ENCODE measurements at places on chromosomes 13 and 19.
A peak's percentile ranks its signal among the peaks of the same experiment; 100 is the strongest.

DNA sequence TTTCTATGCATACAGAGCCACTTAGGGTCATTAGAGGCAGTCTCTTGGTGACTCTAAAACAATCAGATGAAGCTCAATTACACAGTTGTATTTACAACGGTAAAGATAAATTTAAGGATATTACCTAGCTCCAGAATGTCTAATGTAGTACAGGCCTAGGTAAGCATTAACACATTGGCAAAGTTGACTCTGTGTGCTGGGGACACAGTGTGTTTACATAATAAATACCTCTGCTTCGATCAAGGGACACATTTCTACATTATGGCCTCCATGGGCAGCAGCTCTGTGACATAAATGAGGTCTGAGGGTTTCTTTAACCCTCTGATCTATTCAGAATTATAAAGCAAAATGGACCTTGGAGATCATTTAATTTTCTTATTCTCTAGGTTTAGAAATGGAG, 74.7 kb downstream of the SERP2 start:
- DNase-seq, result no peak

GRCh38 chr19:49403404-49404187, 15.5 kb downstream of the KASH5 start:
- peak; percentile 45 for DNase-seq

DNA sequence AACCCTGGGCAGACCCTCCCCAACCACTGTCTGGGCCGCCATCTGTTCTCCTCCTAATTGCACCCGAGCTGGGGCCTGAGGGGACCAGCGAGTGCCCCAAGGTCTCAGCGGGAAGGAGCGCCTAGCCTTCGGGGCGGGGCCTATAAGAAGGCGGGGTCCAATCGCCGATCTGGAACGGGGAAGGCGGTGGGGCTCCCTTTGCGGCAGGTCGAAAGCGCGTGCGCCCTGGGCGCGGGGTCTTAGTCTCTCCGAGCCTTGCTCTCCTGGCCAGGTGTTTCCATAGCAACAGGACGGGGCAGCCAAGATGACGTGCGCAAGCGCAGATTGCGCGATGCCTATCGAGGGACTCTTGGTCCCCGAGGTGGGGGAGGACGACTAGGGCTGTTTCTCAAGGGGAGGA, 2.8 kb downstream of the MAST1 start:
- DNase-seq, result no peak

DNA sequence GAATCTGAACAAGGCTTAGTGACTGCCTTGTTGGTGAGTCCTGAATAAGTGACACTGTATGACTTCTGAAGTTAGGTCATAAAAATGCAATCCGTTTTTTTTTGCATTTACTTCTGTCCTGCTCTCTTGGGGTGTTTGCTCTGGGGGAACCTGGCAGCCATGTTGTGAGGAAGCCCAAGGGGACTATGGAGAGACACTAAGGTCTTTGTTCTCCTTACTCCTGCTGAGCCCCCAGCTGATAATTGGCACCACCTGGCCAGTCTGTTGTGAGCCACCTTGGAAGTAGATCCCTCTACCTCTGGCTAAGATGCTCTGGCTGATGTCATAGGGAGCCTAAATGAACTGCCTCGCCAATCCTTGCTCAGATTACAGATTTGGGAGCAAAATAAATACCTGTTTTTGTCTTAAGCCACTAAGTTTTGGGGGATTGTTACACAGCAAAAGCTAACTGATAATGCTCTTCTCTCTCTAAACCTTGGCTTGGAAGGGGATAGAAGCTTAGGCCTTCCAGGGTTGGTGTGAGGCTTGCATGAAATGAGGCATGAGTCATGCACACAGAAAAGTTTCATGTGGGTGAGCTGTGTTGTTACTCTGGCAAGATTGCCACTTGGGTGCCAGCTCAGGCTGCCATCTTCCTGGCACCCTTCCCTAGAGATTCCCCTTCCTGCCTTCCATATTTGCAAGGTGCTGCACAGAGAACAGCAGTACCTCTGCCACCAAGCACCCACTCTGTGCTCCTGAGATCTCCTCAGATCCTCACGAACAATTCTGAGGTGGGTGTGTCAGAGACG, 10.1 kb downstream of the TUBB4A start:
- no peak for DNase-seq

GRCh38 chr19:39740395-39740794, 2.6 kb upstream of the CLC start:
- no peak for DNase-seq

GRCh38 chr13:23828086-23828485, 61.1 kb downstream of the MIPEP start:
- DNase-seq, result peak; percentile 37

- DNase-seq, result peak; percentile 91
Observed at GRCh38 chr13:27334774-27335435, 64.3 kb downstream of the RASL11A start.

DNA sequence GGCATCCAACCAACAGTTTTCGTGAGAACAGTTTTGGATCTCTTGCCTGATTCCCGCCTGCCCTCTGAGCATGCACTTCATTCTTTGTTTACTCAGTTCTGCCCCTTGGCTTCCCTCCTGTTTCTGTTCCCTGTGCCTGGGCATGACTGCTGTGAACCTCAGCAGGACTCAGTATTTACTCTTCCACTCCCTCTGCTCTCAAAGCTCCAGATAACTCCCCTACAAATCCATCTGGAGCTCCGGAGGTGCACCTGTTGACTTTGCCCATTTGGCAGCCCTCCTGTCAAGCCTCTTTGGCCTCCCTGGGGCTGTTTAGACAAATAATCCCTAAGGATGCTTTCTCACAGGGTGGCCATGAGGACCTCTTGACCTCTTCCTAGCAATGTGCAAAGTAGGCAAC, 34.2 kb upstream of the ARGLU1 start:
- DNase-seq, result no peak

DNA sequence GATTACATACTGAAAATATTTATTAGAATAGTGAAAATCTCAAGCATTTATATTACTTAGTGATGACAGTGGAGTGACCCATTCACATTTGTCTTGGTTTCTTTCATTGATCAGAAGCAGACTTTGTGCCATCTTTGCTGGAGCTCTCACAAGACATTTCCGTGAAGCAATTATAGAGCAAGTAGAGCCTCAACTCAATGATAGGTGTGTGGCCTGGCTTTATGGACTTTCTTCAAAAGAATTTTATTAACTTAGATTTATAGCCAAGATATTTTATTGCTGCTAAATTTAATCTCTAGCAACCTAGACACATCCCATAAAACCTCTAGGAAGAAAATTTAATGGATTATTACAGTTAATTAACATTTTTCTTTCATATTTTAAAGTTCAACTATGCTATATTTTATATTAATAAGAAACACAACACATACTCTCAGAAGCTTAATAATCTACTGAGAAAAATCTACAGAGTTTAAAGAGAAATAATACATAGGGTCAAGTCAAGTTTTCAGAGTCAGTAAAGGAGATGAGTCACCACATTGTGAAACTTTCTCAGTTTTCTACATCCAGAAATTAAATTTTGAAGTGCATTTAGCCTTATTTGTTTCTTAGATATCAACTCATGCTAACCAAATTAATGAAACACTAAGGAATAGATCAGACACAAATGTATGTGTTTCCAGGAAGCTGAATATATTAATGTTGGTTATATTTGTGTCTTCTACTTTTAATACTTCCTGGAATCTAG, 160.5 kb downstream of the LACC1 start:
- peak; percentile 74 for DNase-seq

DNA sequence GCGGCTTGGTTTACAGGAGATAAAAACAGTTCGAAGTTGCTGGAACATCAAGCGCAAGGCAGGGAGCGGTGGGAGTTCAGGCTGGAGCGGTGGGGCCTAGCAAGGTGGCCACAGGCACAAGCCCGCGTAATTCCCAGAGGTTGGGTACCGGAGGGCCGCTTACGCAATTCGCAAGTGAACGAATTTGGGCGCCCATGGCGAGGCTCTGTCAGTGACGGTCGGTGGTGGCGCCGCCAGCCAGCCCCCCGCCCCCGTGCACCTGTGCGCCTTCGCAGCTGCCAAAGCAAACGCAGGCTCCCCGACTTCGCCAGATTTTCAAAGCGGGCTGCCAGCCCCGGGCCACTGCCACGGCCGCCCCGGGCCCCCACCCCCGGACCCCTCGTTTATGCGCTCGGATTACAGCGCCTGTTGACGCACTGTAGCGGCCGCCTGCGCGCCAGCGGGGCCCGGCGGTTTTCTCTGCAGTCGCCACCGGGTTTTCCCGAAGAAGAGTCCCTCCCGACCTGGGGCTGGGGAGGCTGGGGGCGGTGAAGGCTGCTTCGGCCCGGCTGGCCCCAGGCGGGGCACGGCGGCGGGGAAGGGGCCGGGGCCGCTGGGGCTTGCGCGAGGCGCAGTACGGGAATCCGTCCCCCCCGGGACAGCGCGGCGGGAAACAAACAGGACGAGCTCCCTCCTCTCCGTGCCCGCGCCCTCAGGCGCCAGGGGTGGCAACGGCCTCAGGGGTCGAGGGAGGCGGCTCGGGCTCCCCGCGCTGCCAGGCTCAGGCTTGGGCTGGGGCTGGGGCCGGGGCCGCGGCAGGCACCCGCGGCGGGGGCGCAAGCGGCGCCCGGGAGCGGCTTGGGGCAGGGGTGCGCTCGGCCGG, 709 bp downstream of the N4BP2L1 start:
- DNase-seq, result peak; percentile 31

DNA sequence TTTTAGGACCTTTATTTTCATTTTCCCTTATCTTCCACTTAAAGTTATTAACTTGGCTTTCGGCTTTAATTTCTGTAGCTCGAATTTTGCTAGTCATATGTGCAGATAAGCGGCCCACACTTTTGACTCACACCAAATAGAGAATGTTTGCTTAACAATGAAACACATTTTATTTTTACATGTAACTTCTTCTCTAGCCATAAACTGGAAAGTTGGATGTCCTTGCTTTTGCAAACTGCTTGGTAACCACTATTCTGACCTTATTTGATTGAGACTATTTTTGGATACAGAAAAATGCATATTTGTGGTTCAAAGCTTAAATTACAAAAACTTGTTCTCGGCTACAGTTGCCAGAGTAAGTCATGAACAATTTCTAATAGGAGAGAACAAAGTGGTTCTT, 600.0 kb downstream of the KCTD12 start:
- DNase-seq, result peak; percentile 80

DNA sequence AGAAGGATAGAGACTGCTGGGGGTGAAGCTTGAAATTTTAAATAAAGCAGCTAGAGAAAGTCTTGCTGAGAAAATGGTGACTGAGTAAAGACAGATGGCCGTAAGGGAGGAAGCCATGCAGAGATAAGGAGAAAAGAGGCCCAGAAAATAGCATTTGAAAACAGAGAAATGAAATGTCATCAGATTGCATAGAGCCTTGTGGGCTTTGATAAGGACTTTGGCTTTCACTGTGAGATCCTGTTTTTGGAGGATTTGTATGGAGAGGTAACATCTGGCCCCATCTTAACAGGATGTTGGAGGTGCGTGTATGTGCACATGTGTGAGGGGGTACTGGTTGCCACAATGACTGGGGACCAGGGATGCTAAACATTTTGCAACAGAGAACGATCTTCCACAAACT, 19.5 kb upstream of the ATP8A2 start:
- no peak for DNase-seq

DNA sequence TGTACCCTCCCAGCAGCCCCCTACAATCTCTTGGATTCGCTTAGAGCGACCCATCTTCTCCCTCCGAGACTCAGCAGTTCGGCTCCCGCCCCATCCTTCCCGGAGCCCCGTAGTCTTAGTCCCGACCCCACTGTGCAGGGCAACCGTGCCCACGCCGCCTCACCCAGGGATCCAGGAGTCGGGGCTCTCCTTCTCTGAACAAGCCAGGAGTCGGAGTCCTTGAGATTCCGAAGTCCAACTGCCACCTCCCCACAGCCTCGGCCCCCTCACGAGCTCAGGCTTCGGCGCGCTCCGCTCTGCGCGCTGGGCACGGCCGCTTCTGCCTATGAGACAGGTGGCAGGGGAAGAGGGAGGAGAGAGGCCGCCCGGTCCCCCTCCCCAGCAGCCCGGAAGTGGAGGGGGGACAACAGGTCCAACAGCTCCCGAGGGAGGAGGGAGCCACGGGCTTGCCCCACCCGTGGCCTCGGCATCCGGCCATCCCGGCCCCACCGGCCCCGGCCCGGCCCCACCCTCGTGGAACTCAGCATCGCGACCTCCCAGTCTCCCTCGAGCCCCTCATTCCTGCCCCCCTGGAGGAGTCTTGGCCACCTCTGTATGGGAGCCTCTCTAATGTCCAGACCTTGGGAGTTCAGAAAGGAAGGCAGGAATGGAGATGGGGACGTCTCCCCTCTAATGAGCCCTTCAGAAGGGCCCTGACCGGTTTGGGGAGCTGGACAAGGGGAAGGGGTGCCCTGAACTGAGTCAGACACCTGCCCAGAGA, at the start of gene PHLDB3:
TSS of gene PHLDB3 (minus strand) at position 321 of the 760 bp plus-strand sequence. CDS start 628 bp downstream, outside the sequence.
- peak; percentile 27 for DNase-seq

DNA sequence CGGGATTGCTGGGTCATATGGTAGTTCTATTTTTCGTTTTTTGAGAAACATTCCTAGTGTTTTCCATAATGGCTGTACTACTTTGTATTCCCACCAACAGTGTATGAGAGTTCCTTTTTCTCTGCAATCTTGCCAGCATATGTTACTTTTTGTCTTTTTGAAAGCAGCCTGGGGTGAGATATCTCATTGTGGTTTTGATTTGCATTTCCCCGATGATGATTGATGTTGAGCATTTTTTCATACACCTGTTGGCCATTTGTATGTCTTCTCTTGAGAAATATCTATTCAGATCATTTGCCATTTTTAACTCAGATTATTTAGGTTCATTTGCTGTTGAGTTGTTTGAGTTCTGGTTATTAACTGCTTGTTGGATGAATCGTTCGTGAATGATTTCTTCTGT, 18.5 kb upstream of the ATP12A start:
- no peak for DNase-seq

DNA sequence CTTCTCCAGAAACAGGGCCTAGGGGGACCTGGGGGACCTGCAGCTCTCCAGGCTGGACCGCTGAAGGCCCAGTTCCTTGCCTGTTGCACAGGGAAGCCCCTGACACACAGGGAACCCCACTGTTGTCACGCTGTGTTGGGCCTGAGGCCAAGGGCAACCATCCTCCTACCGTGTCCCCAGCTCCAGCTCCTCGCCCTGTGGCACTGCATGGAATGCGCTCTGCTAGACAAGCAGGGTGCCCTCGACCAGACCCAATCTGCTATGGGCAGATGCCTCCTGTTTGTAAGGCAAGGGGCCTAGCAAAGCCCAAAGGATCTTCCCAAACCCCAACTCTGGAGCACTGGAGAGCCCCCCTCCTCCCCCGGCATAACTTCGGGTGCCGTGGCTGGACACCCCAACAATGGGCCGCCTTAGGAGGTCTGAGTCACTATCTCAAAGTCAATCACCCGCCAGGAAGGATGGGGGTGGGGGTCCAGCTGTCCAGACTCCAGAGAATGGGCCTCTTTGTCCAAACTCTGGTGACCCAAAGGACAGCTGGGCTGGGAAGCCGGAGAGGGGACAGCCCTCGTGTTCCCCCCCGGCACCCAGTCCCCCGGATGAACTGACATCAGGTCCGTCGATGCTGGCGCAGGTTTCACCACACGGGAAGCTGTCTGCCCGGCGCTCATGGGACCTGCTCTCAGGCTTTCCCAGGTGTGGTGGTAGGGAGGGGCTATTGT, 3.7 kb downstream of the BRSK1 start:
- DNase-seq, result no peak

DNA sequence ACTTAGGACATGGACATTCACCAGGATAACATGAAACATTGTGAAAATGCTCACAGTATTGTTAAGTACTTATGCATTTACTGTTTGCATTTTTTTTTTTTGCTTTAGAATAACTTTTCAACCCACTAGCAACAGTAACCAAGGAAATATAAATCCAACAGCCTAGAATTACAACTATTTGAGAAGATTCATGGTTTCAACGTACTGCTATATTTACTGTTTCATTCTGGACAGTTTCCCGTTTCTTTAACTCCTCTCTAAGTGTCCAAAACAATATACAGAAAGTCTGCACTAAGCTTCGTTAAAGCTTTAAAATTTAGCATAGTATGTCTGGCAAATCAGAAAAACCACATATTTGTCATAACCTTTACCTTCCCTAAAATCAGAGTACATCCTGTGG, 2.7 kb downstream of the SMAD9 start:
- no peak for DNase-seq

Measured in iris pigment epithelial cell (primary cell).